Endothelial cell (in vitro differentiated cells): ENCODE measurements at places on chromosomes 5 and 9. TPM values are rescaled to one million over a fixed set of nuclear protein-coding genes. Genes with fewer than 3 reads are reported as not detected.
A peak's percentile ranks its signal among the peaks of the same experiment; 100 is the strongest.

GRCh38 chr5:33713136-33713765, 178.5 kb downstream of the ADAMTS12 start:
- DNase-seq, result no peak
- H3K27ac ChIP-seq, result no peak overlapping the region
- peaks cover 1% of the 10 kb centered on the region for H3K27me3 ChIP-seq
- no peak overlapping the region for H3K4me3 ChIP-seq
- H3K4me1 ChIP-seq, result no peaks in the 10 kb centered on the region
- no peaks in the 10 kb centered on the region for H3K36me3 ChIP-seq

The RNF20 gene
- total RNA-seq, result 46.1 TPM

- no peak overlapping the region for H3K4me3 ChIP-seq
- no peaks in the 10 kb centered on the region for H3K36me3 ChIP-seq
- H3K27ac ChIP-seq, result no peak overlapping the region
- H3K4me1 ChIP-seq, result peaks cover 7% of the 10 kb centered on the region
- H3K27me3 ChIP-seq, result peaks cover 6% of the 10 kb centered on the region
- no peak for DNase-seq
Observed at GRCh38 chr9:130905902-130906734, 9.5 kb upstream of the QRFP start.

The SPATA31A6 gene
- total RNA-seq, result not detected

GRCh38 chr5:111932199-111932598, 175.2 kb upstream of the NREP start:
- no peak for DNase-seq
- H3K4me3 ChIP-seq, result no peak overlapping the region
- no peak overlapping the region for H3K27ac ChIP-seq
- peaks cover 2% of the 10 kb centered on the region for H3K27me3 ChIP-seq

DNA sequence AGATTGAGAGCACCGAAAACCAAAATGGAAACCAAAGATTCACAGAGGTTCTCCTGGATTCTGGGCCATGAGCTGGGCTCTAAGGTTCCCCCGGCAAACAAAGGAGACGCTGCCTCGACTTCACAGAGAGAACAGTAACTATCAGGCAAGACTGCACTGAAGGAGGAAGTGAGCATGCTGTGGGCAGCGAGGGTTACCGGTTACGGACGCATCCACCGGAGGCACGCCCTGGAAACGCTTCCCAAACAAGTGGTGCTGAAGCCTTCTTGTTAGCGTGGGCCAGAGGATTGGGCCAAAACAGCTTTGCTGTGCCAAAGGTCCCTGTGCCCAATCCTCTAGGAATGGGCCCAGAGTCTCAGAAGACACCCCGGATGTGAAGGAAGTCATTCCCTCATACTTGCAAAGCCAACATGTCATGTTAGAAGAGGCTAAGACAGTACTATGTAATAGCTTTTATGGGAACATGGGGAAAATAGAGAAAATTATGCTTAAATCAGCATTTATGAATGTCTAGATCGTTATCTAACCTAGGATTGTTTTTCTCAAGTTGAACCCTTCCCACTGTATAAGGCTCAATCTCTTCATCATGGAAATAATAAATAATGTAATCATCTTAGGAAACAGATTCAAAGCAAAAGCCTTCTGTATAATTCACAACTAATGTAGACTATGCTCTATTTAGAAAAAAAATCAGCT, 145.4 kb downstream of the GABBR2 start:
- H3K27me3 ChIP-seq, result peaks cover 7% of the 10 kb centered on the region
- no peaks in the 10 kb centered on the region for H3K36me3 ChIP-seq
- H3K4me3 ChIP-seq, result no peak overlapping the region
- no peak for DNase-seq
- peaks cover 4% of the 10 kb centered on the region for H3K4me1 ChIP-seq
- no peak overlapping the region for H3K27ac ChIP-seq

The SV2C gene
- total RNA-seq, result 0.15 TPM

DNA sequence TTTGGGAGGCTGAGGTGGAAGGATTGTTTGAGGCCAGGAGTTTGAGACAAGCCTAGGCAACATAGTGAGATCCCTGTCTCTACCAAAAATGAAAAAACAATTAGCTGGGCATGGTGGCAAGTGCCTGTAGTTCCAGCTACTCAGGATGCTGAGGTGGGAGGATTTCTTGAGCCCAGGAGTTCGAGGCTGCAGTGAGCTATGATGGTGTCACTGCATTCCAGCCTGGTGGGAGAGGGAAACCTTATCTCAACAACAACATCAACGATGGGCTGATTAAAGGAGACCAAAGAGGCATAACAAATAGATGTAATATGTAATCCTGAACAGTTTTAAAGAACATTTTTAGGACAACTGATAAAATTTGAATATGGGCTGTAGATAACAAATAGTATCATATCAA, 34.2 kb upstream of the PANK3 start:
- H3K27ac ChIP-seq, result no peak overlapping the region
- H3K36me3 ChIP-seq, result no peaks in the 10 kb centered on the region
- H3K4me3 ChIP-seq, result no peak overlapping the region
- peaks cover 3% of the 10 kb centered on the region for H3K27me3 ChIP-seq
- no peaks in the 10 kb centered on the region for H3K4me1 ChIP-seq

- DNase-seq, result no peak
- H3K4me3 ChIP-seq, result peak overlapping the region; percentile 35
- peaks cover 86% of the 10 kb centered on the region for H3K4me1 ChIP-seq
- peaks cover 10% of the 10 kb centered on the region for H3K27me3 ChIP-seq
Observed at GRCh38 chr9:131682261-131682660, 57.6 kb downstream of the RAPGEF1 start.

- H3K27me3 ChIP-seq, result peaks cover 1% of the 10 kb centered on the region
- H3K36me3 ChIP-seq, result no peaks in the 10 kb centered on the region
Observed at GRCh38 chr9:84305497-84306131, 34.9 kb downstream of the SLC28A3 start.

- H3K27me3 ChIP-seq, result peaks cover 3% of the 10 kb centered on the region
- DNase-seq, result no peak
- H3K27ac ChIP-seq, result no peak overlapping the region
- peaks cover 4% of the 10 kb centered on the region for H3K4me1 ChIP-seq
Observed at GRCh38 chr5:43078956-43079355, 38.8 kb upstream of the ANXA2R start.

The SYK gene
- 0.36 TPM for total RNA-seq

GRCh38 chr9:26310294-26310693, 582.3 kb downstream of the CAAP1 start:
- no peak overlapping the region for H3K27ac ChIP-seq
- no peak overlapping the region for H3K4me3 ChIP-seq
- no peak for DNase-seq
- H3K27me3 ChIP-seq, result no peaks in the 10 kb centered on the region
- peaks cover 5% of the 10 kb centered on the region for H3K4me1 ChIP-seq

- H3K36me3 ChIP-seq, result no peaks in the 10 kb centered on the region
- peaks cover 9% of the 10 kb centered on the region for H3K4me1 ChIP-seq
- no peak overlapping the region for H3K27ac ChIP-seq
- no peaks in the 10 kb centered on the region for H3K27me3 ChIP-seq
- H3K4me3 ChIP-seq, result no peak overlapping the region
- no peak for DNase-seq
Observed at GRCh38 chr5:80266566-80266965, 10.7 kb upstream of the SERINC5 start.

The CACFD1 gene
- total RNA-seq, result 34.3 TPM

- no peak for DNase-seq
- no peak overlapping the region for H3K27ac ChIP-seq
- H3K27me3 ChIP-seq, result peaks cover 2% of the 10 kb centered on the region
- H3K4me3 ChIP-seq, result no peak overlapping the region
Observed at GRCh38 chr9:87556039-87556438, 58.4 kb downstream of the DAPK1 start.

DNA sequence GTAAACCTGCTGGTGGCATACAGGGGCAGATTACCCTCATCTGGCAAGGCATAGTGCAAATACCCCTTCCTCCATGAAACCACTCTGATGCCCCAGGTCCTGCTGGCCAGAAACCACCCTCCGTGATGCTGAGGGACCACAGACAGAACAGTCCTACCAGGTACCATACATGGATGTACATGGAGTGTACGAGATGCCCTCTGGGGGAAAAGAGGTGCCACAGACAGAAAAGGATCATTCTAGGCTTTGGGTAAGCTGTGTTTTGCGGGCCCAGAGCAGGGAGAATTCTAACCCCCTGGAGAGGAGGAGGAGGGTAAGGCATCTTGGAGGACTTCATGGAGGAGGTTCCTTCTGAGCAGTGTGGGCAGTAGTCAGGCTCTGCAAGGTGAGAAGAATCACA, 68.3 kb downstream of the GABBR2 start:
- H3K27ac ChIP-seq, result no peak overlapping the region
- no peak overlapping the region for H3K4me3 ChIP-seq
- H3K36me3 ChIP-seq, result no peaks in the 10 kb centered on the region
- peaks cover 6% of the 10 kb centered on the region for H3K27me3 ChIP-seq
- H3K4me1 ChIP-seq, result no peaks in the 10 kb centered on the region

DNA sequence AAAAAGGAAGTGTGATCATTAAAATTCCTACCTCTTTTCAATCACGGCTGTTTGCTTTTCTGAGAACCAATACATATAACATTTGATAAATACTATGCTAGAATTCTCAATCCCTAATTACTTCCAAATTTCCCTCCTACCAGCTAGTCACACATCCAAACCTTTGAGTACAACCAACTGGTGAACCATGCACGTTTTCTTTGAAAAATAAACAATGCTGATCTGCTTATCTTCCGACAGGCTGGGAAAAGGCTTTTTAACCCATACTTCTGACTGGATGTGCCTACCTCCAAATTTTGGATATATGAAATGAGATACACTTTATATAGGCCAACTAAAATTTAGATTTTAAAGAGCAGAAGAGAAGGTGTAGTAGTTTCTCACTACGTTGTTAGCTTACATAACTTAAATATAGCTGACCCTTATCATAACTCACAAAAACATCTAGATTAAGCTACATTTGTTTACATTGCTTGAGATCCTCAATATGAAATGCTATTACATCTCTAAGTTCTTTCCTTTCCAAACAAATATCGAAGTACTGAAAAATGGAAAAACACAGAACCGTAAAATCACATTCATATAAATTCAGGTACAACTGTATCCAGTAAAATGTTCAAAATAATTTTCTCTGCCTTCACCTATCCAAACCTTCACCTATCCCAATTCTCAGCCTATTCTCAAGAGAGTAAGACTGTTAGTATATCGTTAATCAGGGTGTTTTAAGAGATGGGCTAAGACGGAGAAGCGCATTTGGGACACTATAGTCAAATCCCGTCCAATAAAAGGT, 2.1 kb downstream of the NR3C1 start:
- peaks cover 7% of the 10 kb centered on the region for H3K27me3 ChIP-seq
- no peaks in the 10 kb centered on the region for H3K36me3 ChIP-seq
- peak overlapping the region; percentile 91 for H3K4me3 ChIP-seq
- no peak overlapping the region for H3K27ac ChIP-seq
- no peak for DNase-seq

GRCh38 chr9:2874001-2874750, 30.3 kb upstream of the PUM3 start:
- H3K36me3 ChIP-seq, result no peaks in the 10 kb centered on the region
- no peak overlapping the region for H3K4me3 ChIP-seq
- H3K4me1 ChIP-seq, result peaks cover 3% of the 10 kb centered on the region
- peaks cover 8% of the 10 kb centered on the region for H3K27me3 ChIP-seq

The TMC1 gene
- not detected for total RNA-seq

DNA sequence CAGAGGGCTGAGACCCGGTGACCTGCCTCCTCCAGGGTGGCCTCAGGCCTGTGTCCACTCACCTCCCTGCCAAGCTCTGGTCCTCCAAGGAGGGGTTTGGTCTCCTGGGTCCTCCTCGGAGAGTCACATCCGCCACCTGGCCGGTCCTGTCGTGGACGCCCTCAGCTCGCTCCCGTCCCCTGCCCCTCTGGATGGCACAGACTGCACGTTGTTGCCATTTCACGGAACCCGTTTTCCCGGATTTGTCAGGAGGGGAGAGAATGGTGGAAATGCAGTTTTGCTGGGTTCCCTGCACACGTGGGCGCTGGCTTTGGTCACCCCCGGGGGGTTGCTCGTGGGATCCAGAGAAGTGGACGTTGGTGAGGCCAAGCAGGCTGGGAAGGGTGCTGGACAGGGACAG, 62.7 kb downstream of the RXRA start:
- peaks cover 22% of the 10 kb centered on the region for H3K4me1 ChIP-seq
- peaks cover 12% of the 10 kb centered on the region for H3K27me3 ChIP-seq
- peaks cover 6% of the 10 kb centered on the region for H3K36me3 ChIP-seq

DNA sequence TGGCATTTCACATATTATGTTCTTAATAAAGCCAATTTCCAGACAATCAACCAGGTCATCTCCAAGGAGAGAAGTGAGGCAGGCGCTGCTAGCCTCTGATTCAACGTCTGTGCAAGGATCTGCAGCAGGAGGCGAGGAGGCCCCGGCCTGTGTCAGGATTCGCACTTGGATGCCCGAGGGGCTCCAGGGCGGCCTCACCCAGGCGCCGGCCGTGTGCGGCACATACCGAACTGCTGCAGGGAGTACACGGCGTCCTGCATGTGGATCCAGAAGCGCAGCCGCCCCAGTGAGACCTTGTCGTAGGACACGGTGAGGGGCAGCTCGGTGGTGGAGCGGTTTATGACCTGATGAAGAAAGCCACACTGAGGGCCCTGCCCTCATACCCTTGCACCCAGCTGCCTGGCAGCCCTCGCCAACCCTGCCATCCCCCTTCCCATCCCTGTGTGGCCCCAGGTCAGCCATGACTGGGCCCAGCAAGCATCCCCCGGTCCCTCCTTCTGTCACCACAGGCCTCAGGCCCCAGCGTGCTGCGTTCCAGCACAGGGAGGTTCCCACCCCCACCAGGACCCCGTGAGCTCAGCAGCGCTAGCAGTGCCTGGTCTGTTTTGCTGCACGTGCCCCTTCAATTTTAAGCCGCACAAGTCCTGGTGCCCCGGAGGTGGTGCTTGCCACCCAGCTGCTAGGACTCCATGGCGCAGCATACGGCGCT, 9.9 kb downstream of the CLPTM1L start:
- peak overlapping the region; percentile 56 for H3K4me3 ChIP-seq
- H3K27me3 ChIP-seq, result peaks cover 7% of the 10 kb centered on the region
- H3K4me1 ChIP-seq, result no peaks in the 10 kb centered on the region
- no peak overlapping the region for H3K27ac ChIP-seq
- peaks cover 56% of the 10 kb centered on the region for H3K36me3 ChIP-seq
- no peak for DNase-seq

- H3K4me1 ChIP-seq, result peaks cover 11% of the 10 kb centered on the region
- no peak overlapping the region for H3K4me3 ChIP-seq
- no peak overlapping the region for H3K27ac ChIP-seq
Observed at GRCh38 chr9:38687992-38688391, 31.9 kb downstream of the FAM240B start.
